RPMI8226 (cell line): ENCODE measurements at places on chromosomes 3 and 15.

DNA sequence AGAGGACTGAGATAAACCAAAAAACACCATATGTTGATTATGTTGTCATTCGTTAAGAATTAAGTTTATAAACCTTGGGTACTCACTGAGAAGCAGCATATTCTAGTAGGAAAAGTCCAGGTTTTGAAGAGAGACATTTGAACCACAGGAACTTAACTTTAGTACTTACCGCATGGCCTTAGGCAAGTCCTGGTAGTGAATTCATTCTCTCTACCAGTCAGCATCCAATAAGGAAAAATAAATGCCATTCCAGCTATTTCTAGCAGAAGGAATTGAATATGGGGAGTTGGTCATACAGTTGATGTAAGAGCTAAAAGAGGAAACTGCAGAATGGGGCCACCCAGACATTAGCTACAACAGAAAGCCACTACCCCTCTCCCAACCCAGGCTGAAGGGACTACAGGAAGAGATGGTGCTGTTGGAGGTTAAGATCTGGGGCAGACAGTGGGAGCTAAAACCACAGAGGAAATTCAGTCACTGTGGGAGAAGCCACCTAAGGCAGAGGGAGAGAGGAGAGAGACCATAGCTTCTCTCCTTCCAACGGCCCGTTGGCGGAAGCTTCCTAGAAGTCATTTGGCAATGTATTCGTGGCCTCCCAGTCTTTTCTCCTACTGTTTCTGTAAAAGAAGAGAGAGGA, 133.8 kb upstream of the RARB start:
- no peak for DNase-seq

- DNase-seq = no peak
Measured at GRCh38 chr15:43550527-43551363, 33.3 kb downstream of the MAP1A start.

DNA sequence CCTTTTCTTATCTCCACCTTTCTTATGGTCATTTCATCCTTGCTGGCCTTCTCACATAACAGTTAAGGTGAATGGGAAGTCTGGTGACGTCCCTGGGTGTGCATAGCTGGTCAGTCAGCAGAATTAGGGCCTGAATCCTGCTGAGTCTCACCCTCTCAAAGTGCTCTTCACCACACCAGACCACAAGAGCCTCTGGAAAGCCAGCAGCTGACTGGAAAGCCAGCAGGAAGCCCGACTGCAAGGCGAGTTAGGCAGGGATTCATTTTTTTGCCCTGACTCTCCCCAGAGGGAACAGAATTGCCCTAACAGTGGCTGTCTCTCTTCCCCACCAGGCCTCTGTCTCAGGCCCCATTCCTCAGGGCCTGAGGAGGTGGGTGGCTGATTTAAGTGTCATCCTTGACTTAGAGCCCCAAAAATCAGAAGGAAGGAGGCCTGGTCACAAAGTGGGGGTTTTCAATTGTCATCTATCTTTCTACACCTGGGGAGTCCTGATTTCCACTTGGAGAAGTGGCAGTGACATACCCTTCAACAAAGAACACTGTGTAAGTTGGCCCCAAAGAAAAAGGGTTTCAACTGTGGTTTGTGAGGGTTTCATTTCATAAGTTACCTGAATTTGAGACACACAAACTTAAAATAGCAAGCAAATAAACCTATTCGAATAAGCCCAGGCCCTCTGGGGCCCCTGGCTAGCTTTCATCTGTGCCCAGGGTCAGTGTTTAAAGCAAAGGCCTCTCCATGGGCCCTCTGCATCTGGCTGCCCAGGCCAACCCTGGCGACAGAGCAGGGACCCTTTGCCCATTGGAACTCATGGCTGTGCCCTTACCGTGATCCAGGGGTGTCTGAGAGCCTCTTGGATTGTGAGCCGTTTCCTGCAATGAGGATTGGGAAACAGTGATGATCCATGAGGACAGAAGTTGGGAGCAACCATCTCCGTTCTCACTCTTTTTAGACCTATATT, 90.5 kb upstream of the HERC1 start:
- DNase-seq = no peak

DNA sequence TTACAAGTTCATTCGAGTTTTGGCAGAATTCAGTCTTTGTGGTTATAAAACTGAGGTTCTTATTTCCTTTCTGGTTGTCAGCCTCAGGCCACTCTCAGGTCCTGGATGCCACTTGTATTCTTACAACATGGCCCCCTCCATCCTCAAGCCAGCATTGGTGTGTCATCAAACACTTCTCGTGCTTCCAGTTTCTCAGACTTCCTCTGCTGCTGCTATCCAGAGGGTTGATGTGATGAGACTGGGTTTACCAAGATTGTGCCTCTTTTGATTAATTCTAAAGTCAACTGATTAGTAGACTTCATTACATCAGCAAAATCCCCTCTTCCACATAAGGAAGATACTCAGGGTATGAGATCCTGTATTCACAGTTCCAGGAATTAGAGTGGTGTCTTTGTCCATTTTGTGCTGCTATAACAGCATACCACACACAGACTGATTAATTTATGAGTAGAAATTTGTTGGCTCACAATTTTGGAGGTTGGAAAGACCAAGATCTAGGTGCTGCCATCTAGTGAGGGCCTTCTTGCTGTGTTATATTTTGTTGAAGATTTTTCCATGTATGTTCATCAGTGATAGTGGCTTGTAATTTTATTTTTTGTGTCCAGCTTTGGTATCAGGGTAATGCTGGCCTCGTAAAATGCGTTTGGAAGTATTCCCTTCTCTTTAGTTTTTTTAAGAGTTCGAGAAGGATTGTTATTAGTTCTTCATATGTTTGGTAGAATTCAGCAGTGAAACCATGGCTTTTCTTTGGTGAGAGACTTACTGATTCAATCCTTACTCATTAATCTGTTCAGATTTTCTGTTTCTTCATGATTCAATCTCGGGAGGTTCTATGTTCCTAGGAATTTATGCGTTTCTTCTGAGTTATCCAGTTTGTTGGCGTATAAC, 11.1 kb downstream of the LRCH3 start:
- peak; percentile 52 for DNase-seq

GRCh38 chr15:41501191-41501917, 7.7 kb downstream of the ITPKA start:
- no peak for DNase-seq

- no peak for DNase-seq
Measured at GRCh38 chr3:160870327-160870726, 114.3 kb downstream of the PPM1L start.

DNA sequence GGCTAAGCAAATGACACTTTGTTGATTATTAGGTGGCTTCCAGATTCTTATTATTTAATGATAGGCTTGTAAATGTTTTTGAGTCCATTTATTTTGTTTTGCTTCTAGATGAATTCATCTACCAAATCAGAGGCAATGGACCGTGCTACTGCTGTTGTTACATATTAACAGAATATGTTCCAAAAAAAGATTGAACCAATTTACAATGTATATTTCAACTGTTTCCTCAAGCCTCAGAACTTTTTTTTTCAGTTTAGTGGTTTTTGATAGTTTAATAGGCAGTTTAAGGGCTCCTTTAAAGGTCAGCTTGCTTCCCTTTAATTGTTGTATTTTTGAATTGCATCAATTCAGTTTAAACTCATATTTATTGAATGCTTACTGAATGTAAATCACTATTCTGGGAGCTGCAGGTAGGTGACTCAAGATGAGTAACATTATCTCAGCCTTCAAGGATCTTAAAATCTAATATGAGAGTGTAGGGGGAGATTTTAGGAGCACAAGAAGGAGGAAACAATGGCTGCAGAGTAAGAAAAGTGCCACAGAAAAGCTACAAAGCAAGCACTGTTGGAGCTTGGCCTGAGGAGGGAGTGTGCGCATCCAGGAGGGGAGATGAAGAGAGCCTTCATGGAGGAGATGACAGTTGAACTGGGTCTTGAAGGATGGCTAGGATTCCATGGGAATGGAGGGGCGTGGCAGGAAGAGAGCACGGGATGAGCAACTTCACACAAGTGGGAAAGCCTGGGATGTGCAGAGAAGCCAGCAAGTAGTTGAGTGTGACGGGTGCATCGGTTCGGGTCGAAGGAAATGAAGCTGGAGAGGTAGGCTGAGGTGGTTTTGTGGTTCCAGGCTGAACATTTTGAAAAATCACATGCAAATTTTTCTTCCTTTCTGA, 14.7 kb downstream of the MAP2K1 start:
- no peak for DNase-seq

DNA sequence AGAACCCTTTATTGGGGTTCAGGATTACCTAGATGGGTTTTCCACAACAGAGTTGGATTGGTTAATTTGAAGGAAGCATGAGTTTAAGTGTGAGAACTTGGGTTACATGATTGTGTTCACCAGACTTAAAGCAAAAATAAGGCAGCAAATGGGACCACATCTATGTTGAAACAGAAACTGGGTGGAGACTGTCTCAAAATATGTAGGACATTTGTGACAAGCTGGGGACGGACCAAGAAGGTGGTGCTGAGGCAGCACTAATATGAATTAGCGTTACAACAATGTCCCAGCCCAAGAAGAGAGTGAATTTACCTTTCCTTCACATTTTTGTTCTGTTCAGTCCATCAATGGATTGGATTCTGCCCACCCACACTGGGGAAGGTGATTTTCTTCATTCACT, 866 bp upstream of the AADACL2 start:
- no peak for DNase-seq

- DNase-seq = no peak
Measured at GRCh38 chr3:170232266-170232665, 10.0 kb downstream of the PRKCI start.

DNA sequence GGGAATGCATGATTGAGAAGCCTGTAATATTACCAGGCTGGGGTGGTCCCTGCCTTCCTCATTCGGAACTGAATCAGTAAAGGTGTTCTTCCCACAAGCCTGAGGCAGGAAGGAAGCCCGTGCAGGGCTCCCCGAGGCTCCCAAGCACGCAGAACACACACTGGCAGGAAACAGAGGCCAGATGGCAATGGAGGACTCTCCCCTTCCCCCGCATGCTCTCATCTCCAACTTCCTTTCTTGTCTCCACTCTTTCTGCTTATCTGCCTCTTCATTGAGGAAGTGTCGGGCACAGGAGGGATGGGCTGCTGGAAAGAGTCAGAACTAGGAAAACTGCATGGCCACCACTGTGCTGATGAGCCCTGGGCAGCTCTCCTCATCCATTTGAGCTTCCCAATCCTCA, 123.5 kb downstream of the NUP210 start:
- DNase-seq = no peak
